ENCODE measurements at places on chromosomes 2 and 18. TPM values are rescaled to one million over a fixed set of nuclear protein-coding genes. Genes with fewer than 3 reads are reported as not detected.

The L3MBTL4 gene
- total RNA-seq, result not detected

The MC5R gene
- not detected for total RNA-seq

The MC2R gene
- total RNA-seq, result not detected

The HRH4 gene
- 0.05 TPM for total RNA-seq

The GLI2 gene
- 14.9 TPM for total RNA-seq

Data from smooth muscle cell of the umbilical artery (primary cell).